Keratinocyte (primary cell): ENCODE measurements at places on chromosomes 4 and X.

- no peak for DNase-seq
Observed at GRCh38 chr4:51842167-51842553, 793 bp upstream of the DCUN1D4 start.

DNA sequence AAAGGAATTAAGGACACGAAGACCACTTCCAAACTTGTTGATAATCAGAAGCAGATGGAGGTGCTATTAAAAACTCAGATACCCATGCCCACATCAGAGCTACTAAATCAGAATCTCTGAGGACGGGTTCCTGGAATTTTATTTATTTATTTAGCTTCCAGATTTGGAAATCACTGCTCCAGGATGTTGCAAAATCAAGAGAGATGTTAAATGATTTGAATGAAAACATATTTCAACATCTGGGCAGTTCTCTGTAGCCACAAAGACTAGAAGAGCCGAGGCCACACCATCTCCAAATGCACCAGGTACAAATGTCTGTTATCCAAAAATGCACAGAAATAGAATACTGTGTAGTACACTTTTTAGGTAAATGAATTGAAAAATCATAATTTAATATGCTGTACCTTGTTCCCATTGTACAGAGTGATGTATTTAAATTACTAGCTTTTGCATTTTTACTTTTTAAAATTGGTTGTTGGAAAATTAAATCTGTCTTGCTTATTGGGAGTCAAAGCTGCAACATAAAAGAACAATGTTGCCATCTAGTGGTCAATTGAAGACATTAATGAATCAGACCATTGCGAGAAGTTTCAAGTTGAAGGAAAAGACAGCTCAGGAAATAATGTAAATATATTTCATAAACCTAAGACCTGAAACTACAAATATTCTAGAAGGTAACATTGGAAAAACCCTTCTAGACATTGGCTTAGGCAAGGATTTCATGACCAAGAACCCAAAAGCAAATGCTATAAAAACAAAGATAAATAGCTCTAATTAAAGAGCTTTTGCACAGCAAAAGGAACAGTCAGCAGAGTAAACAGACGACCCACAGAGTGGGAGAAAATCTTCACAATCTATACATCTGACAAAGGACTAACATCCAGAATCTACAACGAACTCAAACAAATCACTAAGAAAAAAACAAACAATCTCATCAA, 151.3 kb upstream of the TTC29 start:
- DNase-seq, result peak; percentile 4

- peak; percentile 35 for DNase-seq
Observed at GRCh38 chr4:54930226-54930625, 195.2 kb downstream of the KDR start.

GRCh38 chr4:53818104-53818503, 226.8 kb upstream of the LNX1 start:
- no peak for DNase-seq

DNA sequence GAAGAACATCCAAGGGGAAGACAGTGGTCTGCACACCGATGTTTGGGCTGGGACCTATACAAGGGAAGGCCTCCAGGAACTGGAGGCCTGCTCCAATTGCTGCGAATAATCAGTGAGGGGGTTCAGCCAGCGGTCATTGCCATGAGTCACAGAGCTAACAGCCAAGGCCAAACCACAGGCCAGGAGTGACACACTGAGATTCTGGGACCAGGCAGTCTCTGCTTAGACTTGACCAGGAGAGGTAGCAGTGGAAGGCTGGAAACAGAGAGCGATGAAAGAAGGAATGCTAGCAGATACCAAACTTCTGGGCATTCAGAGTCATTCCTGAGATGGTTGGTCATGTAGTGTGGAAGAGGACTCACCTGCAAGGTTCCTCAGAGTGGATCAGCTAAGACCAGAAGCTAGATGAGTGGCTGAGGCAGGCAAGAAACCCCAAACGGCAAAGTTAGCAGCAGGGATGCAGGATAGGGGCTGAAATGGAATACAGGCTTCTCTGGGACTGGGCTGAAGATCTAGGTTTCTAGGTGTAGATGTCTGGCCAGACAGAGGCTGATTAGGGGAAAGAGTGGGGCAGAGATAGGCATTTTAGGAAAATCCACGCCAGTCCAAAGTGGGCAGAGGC, 54.7 kb downstream of the CNGA2 start:
- DNase-seq, result no peak

DNA sequence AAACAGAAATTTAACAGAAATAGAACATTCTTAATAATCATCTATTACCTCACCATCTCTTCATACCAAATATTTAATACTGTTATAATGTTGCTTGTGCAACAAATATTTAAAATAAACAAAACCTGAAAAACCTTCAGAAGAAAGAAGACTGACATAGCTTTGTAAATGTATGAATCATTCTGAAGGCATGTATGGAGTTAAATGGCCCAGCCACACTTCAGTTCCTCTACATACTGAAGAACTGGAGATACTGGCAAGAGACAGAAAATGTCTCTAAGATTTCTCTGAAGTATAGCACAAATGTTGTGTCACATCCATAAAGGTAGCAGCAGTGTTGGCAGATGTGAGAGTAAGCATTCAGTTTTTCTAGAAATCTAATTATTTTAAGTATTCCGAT, 275.3 kb upstream of the FGF13 start:
- DNase-seq, result no peak
